BJ (cell line): ENCODE measurements at places on chromosomes 4 and X.

GRCh38 chr4:26028793-26029567, 115.0 kb downstream of the SMIM20 start:
- no peak for DNase-seq

GRCh38 chr4:143202824-143203223, 18.1 kb downstream of the USP38 start:
- no peak for DNase-seq

GRCh38 chr4:3707423-3708102, 58.6 kb upstream of the ADRA2C start:
- DNase-seq, result no peak

- DNase-seq, result no peak
These were observed 115.6 kb upstream of the SPIN4 start for GRCh38 chrX:63466690-63467089.

GRCh38 chrX:19698122-19698521, 182.8 kb upstream of the MAP3K15 start:
- no peak for DNase-seq

DNA sequence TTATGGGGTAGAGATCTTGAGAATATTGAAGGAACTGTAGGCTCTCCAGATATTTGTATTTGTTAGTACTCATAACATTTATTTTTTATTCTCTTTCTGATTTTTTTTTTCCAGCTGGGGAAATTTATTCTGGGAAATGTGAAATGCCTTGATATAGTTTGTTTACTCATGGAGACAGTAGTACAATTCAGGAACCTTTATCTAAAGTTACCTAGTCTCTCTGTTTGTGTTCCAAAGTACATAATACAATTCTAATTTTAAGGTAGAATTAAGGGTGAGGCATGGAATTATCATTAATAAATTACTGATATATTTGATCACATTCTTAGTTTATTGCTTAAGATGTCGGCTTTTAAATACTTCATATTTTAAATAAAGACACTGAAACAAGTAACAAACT, 114.0 kb downstream of the RS1 start:
- DNase-seq, result no peak

DNA sequence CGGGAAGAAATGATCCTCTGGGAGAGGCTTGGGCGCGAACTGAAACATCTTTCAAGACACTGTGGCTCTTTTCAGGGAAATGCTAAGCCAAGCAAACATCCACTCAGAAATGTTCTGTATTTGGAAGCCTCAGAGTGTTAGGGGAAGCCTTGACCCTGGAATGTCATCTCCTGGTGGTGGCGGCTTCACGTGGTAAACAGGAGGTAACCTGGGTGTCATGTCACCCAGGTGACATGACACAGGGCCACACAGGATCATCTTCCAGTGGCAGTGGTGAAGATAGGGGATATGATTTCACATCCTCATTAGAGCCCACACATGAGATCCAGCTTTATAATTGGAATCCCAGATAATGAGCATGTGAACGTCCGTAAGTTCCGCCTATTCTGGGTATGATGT, 140.0 kb downstream of the TBL1X start:
- DNase-seq, result no peak

GRCh38 chr4:73698217-73698616, 42.2 kb upstream of the CXCL8 start:
- DNase-seq, result no peak

- DNase-seq, result no peak
These were observed 161.4 kb downstream of the VSIG4 start for GRCh38 chrX:65878456-65878855.

DNA sequence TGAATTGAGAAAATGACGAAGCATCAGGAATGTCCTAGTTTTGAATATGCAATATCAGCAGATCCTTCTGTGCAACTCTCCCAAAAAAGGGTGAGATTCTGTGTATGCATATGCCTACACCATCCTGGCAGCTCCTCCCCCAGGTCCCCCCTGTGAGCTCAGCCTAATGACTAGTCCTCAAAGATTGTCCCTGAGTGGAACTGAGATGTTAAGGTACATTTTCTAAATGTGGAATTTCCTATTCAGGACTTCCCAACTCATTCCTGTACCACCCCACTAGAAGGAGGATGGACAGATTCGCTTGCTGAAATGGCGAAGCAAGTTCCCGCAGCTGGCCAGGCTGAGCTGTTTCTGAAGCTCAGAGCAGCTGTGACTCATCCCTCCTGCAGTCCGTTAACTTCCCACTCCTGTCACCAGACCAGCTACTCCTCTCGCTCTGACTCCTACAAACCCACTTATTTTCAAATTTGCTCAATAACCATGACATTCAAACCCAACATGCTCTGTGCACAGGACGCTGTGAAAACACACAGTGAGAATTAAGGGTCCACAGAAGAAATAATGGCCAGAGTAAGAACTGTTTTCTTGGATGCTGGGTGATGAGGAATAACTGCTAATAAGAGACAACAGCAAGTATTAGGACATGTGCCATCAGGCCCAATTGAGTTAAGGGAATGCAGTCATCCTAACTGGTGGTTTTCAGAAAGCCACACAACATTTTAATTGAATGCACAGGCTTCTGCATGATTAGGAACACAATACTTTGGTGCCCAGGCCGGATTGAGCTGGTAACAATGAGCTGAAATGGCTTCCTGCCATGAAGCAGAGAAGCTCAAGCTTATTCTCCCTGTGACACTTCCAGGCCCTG, 40.0 kb upstream of the IRF2 start:
- DNase-seq, result peak; percentile 40

- no peak for DNase-seq
These were observed 1.1 kb upstream of the RASSF6 start for GRCh38 chr4:73621357-73621756.

- DNase-seq, result no peak
These were observed 35.3 kb downstream of the KLHL5 start for GRCh38 chr4:39097290-39097689.

GRCh38 chr4:121690001-121690400, 6.8 kb downstream of the ANXA5 start:
- no peak for DNase-seq

DNA sequence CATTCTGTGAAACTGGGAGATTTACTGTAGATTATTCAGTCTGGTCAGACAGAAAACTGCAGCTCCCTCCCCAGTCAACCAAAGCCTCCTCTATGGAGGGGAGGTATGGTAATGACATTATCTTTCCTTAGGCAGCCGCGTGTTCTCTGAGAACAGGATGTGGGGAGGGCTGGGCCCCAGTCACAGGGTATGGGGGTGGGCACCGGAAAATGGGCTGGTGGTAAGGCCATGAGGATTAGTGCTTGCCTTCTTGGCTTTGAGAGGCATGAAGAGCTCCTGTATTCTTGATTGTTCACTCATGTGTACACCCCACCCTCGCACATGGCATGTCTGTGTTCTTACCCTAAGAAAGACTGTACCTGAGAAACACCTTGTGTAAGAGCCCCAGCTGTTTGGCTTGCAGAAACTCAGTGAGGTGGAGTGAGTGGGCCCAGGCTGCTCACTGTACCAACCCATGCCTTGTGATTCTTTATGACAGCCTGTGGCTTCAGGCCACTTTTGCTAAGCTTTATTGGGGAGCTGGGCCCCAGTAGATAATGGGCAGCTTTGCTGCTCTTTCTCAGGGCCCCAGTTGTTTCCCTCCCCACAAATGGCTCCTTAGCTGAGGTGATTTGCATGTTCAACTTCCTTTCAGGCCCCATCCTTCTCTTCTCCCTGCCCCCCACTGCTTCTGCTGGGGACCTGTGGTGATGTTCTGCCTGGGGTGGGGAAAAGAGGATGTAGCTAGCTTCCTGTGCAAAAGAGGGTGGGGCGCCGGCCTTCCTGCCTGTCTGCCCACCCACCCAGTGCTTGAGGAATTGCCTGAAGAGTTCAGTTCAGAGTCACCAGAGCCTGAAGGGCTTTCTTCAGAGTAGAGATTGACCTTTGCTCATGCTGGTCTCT, 30.7 kb downstream of the MSN start:
- no peak for DNase-seq

DNA sequence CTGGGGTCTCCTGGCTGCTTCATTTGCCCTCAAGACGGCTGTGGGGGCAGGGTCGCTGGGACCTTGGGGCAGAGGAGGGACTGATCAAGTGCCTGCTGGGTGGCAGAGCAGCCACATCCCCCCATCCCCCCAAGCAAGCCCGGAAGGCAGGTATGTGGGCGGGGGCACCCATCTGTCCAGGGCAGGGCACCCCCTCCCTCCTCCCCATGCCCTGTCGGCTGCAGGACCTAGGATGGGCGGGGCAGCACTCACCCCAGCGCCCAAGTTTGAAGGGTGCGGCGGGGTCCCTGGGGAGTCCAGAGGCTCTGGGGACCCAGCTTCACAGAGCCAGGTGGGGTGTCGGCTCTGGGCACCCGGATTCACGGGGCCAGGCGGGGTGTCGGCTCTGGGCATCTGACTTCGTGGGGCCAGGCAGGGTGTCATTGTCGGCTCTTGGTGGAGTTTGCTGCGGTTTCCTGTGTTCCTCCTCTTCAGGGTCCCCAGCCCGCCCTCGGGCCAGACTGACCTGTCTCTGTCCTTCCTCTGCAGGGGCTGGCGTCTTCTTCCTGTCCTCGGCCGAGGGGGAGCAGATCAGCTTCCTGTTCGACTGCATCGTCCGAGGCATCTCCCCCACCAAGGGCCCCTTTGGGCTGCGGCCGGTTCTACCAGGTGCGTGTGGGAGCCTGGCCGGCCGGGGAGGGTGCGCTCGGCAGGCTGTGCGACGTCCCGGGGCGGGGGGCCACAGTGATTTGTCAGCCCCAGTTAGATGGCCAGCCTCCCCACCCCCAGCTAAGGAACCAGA, 22.1 kb downstream of the DOK7 start:
- no peak for DNase-seq

DNA sequence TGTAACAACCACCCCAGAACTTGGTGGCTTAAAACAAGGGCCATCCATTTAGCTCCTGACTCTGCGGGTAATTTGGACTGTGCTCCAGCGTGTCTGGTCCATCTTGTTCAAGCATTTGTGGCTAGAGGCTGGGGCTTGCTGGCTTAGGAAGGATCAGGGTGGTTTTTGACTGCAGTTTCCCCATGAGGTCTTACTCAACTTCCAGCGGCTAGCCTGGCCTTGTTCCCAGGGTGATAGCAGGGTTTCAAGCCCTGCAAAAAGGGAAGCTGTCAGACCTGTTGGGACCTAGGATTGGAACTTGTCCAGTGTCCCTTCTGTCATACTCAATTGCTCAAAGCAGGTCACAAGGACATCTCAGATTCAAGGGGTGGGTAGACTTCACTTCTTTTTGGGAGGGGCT, 205.9 kb downstream of the STIM2 start:
- DNase-seq, result no peak
